ENCODE measurements at places on chromosomes 3 and 15.

DNA sequence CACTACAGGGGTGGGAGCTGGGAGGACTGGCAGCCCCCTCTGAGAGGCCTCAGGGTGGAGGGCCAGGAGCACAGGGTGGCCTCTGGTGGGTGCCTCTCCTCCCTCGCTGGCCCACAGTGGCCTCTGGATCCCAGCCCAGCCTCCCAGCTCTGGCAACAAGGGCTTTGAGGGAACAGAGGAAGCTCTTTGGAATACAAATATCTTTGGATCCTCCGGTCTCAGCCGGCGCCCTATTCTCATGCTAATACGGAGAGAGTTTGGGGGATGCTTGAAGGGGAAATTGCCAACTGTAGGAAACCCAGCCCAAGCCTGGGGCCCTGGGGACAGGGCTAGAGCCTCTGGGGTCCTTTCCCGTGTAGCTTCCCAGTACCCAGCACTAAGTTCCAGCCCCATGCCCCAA, 33.4 kb upstream of the INSYN1 start:
- no peak for DNase-seq

GRCh38 chr3:11717301-11717700, 73.6 kb upstream of the VGLL4 start:
- DNase-seq: no peak

DNA sequence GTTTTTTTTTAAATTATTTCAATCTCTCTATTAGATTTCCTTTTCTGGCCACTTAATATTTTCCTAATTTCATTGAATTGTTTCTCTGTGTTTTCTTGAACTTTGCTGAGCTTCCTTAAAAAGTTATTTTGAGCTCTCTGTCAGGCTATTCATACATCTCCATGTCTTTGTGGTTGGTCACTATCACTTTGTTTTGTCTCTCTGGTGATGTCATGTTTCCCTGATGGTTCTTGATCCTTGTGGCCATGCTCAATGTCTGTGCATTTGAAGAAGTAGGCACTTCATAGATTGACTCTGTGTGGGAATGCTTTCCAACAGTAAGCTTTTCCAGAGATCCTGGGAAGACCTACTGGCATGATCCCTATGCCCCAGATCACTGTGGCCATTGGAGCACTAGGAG, 18.6 kb downstream of the CD200R1 start:
- no peak for DNase-seq

DNA sequence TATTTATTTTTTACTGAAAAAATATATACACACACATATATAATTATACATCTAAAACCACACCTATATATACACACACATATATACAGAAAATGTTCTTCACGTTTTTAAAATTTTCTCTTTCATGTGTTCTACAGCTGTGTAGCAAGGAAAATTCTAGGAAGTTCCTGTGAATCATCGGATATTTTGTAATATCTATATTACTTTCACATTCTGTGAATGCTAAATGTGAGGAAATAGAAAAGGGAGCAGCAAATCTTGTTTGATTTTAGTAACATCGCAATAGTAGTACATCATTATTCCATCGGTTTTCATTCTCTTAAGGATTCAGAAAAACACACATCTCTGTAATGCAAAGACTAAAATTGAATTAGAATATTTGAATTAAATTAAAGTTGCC, 836.8 kb upstream of the NECTIN3 start:
- DNase-seq: no peak

DNA sequence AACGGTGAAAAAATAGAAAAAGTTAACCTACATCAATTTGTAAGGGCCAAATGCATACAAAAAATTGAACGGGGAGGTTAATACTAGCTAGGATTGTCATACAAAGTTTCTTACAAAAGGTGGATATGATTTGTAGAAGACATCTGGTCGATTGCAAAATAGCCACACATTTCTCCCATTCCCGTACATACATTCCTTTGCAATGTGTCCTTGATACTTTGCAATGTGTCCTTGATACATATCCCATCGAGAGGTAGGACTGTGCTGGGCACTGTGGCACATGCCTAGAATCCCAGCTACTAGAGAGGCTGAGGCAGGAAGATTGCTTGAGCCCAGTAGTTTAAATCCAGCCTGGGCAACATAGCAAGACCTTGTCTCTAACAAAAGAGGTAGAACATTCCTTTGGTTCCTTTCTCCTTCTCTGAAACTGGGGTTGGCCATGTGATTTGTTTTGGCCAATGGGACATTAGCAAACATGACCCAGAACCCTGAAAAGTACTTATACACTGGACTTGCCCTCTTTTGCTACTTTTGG, 9.5 kb downstream of the TTBK2 start:
- DNase-seq: no peak

DNA sequence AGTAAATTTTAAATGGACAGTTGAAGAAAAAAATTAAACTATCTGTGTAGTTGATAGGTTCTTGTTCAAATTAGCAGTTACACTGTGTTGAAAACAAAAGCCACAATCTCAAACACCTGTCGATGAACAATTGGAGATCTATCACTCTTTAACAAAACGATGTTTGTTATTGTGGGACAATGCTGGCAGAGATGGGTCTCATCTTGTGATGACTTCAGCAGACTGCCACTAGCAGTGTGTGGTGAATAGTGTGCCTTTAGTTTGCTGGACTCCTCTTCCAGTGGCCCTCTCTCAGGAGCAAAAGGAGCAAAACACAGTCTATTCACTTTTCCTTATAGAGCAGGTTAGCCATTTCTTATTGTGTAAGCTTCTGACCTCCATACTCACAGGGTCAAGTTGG, 14.7 kb upstream of the TRIM59 start:
- no peak for DNase-seq

GRCh38 chr3:82629937-82630336, 868.5 kb upstream of the GBE1 start:
- no peak for DNase-seq

GRCh38 chr3:49845694-49846093, 10.7 kb downstream of the TRAIP start:
- no peak for DNase-seq

DNA sequence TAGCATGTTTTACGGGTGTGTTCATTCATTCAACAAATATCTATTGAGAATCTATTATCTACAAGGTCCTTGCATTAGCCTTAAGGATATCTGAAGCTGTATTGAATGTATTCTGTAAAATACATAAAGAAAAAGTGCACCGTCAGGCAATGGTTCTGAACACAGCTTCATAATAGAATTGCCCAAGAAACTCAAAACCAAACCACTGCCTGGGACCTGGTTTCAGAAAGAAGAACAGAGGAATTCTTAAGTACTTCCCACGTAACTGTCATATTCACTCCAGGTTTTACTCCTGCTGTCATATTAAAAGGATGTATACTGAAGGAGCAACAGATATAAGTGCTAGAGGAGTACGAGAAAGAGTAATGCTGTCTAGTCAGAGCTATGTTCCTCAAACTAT, 115.9 kb downstream of the FGF12 start:
- no peak for DNase-seq

DNA sequence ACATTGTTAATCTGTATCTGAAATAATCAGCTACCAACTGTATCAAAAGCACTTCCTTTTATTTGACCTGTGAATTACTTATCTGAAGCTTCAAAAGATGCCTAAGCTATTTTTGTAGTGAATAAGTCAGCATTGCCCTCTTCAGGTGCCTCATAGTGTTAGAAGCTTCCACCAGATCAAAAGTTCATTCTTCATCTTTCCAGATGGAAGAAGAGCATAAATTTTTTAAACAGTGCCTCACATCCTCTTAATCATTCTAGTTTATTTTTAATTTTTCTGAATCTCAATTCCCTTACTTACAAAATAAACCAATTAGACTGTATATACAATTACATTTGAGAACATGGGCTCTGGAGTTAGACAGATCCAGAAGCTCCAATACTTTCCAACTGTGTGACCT, 65.0 kb downstream of the MYO5A start:
- DNase-seq: no peak

- peak; percentile 43 for DNase-seq
These were observed 748.8 kb upstream of the CCDC54 start for GRCh38 chr3:106628407-106628806.

DNA sequence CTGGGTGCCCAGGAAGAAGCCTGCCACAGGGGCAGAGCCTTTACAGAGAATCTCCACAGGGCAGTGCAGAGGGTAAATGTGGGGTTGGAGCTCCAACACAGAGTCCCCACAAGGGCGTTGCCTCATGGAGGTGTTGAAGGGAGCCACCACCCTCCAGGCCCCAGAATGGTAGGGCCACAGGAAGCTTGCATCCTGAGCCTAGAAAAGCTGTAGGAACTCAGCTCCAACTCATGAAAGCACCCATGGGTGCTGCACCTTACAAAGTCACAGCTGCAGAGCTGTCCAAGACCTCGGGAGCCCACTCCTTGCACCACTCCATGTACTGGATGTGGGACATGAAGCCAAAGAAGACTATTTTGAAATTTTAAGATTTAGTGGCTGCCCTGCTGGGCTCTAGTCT, 73.3 kb upstream of the KCNH8 start:
- no peak for DNase-seq

DNA sequence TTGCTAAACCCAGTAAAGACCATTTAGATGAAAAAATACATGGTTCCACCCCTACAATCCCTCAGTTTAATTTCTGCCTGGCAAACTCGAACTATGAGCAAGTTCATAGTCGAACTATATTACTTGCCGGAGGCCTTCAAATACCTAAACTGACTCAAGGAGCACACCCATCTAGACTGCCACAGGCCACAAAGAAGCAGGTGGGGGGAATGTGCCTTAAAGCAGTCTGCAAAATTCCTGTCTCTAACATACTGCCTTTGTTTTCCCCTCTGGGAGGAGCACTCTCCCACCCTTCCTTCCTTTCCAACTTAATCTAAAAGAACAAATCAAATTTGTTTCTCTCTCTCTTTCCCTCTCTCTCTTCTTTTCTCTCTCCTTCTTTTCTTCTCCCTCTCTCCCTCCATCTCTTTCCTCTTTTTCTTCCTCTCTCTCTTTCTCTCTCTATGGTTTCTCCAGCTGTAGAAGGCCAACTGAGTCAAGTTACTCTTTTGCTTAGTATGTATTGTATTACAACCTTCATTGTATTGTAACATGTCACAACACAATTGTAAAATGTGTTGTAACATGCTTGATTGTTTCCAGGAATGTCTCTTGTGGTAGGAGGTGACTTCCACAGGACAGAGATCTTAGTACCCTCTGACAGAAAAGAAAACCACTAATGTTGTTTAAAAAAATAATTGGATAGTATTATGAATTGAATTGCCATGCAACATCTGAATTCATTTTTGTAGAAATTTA, 496.3 kb downstream of the ROBO2 start:
- no peak for DNase-seq

DNA sequence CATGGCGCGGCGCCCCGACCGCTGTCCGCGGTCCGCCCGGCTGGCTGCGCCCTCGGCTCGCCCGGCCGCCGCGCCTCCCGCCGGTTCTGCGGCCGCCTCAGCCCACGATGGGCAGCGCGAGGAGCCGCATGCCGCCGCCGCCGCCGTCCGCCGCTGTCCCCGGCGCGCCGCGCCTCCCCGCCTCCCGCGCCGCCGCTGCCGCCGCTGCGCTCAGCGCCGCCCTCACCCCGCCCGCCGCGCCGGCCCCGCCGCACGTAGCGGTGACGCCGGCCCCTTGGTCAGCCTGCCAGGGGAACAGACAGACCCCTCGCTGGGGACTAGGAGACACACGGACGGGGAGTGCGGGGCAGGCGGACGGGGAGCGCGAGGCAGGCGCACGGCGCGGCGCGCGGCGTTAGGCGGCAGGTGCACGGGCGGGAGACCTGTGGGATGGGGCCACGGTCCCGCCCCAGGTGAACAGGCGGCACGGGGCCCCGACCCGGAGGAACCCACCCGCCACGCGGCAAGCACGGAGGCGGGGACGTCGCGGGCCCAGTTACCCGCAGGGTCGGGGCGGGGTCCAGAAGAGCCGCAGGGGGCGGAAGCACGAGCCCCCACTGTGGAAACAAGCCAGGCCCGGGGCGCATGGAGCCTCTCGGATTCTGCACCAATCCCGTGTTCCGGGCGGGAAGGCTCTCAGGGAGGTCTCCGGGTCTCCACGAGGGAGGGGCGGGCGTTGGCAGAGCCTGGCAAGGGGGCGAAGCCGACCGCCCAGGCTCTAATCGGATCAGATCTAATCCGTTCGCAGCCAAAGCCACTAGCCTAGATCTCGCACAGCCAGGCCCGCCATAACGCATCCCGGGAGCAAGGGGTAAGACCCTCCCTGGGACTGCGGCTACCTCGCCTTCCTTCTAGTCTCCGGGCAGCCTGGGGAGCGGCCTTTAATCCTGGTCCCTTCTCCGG, at the start of gene CSPG5:
Gene CSPG5, minus strand, starts transcription at position 175 of the 942 bp plus-strand sequence. Its CDS starts 172 bp downstream, at position 3.
- no peak for DNase-seq

- DNase-seq: no peak
These were observed 365.1 kb downstream of the MECOM start for GRCh38 chr3:169298247-169298992.

GRCh38 chr15:87901926-87902690, 354.4 kb downstream of the NTRK3 start:
- DNase-seq: no peak

DNA sequence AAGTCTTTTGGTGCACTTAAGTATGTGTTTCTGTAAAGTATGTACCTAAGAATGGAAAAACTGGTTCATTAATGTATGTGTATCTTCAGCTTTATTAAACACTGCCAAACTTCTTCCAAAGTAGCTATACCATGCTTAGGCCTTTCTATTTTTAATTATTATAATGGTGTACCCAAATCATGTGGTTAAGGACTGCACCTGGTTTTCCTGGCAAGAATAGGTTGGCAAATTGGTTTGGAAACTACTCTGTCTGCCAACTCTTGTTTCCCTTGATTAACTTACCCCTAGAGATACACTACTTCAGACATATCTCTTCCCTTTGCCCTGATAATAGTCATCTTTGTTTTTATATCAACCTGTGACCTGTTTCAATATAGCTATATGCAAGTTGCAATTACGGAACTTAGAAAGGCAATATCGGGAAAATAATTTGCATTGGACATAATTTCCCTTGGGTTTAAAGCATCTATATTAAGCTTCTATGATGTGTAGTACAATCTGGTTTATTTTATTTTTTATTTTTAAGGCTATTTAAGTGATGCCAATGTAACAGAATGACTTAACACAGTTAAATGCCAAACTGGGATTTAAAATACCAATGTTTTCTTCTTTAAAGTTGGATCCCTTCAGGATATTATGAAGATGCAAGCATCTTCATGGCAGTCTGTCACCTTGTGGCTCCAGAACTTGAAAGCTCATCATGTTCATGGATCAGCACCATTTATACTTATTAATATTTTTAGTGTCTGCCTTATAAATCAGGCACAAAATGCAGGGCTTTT, 40.6 kb upstream of the TMEM108 start:
- DNase-seq: no peak

GRCh38 chr15:31245135-31245689, 81.4 kb upstream of the KLF13 start:
- no peak for DNase-seq

GRCh38 chr3:187667526-187667925, 2.7 kb downstream of the SST start:
- DNase-seq: no peak

GRCh38 chr3:140719841-140720614, 42.2 kb downstream of the TRIM42 start:
- no peak for DNase-seq

All from KBM-7 (cell line).